ENCODE measurements at places on chromosomes 4 and X.

GRCh38 chrX:153948002-153948466 lies 3.6 kb upstream of the RENBP start:
- DNase-seq, result no peak

DNA sequence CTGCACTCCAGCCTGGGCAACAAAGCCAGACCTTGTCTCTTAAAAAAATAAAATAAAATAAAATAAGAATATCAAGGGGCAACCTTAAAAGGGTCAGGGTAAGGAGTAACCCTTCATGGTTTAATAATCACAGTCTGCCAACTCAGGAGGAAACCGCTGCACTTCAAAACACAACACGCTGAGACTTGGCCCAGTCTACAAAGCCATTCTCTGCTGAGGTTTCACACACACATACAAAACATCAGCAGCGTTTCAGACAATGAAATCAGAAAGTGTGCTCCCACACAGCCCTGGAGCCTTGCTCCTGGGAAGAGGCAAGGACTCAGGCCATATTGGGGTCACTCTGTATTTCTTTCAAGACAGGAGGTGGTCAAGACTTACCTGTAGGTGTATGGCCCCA lies 18.3 kb downstream of the SCARB2 start:
- DNase-seq, result no peak

GRCh38 chrX:155334486-155335336 lies at the start of gene CLIC2:
Gene CLIC2, minus strand, starts transcription at chrX:155334614. Its CDS starts 187 bp downstream, at chrX:155334427.
- no peak for DNase-seq

GRCh38 chrX:13432414-13433297 lies 112.8 kb upstream of the ATXN3L start:
- no peak for DNase-seq

GRCh38 chrX:153576961-153577360 lies 22.0 kb downstream of the CCNQ start:
- DNase-seq, result no peak
